ENCODE measurements at places on chromosomes 4 and X.

DNA sequence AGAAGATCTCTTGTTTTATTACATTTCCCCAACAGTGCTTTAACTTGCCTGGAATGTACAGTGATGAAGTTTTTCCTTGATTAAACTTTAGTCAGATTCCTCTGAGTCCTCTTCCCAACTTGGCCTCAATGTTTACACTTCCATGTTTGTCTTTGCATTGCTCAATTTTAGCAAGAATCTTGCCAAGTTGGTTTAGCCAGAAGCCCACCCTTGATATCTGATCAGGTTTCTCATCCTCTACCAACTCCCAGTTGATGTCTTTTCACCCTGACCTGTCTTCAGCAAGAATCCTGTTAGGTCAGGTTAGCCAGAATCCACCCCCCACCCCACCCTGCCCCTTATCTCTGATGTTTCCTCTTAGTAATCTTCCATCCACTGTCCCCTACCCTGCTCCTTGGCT, 120.9 kb downstream of the MBNL3 start:
- DNase-seq: no peak

DNA sequence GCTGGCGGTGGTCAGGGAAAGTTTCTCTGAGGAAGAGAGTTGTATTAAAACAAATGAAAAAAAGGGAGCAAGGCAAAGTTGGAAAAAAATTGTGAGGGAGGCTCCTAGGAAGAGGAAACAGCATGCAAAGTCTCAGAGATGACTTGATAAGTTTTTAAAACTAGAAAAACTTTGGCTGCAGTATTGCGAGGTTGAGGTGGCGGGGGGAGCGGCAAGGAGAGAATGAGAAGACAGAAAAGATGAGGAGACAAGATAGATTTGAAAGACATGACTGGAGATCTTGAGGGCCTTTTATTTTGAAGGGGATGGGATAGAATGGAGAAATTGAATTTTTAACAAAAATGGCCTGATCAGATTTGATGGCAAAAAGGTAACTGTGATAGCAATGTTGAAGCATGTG, 4.8 kb upstream of the UBE2D3 start:
- no peak for DNase-seq

DNA sequence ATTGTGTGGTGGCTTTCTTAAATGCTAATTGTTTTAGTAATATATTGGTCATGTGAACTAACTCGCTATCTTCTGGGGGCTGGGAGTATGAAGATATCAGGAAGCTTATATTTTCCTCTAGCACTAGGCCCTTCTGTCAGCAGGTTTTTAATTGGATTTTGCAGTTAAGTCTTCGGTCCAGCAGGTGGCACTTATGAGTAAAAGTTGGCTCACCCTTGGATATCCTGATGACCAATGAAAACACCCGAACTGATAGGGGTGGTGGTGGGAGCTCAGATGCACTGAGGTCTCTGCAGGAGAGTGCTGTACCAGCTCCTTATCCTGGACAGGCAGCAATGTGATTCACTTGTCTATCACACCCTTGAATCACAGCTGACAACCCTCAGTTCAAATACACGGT, 1365.8 kb upstream of the DIAPH2 start:
- DNase-seq: no peak

GRCh38 chrX:153583433-153583832, 15.5 kb downstream of the CCNQ start:
- no peak for DNase-seq

DNA sequence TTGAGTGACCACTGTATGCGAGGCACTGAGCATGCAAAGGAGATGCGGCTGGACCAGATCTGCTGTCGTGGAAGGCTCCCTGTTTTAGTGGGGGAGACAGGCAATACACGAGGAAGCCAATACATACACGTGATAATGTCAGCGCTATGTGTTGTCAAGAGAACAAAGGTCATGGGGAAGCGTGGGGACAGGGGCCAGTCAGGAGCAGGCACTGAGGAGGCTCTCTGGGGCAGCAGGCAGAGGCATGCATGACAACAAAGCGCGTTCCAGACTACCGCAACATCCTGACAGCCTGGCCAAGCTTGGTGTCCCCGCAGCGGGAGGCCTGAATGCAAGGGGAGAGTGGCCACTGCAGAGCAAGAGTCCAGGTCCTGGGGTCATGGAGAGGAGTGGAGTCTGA, 61.9 kb downstream of the DCTD start:
- no peak for DNase-seq

GRCh38 chrX:130543603-130544325, 142.0 kb downstream of the RBMX2 start:
- no peak for DNase-seq

- no peak for DNase-seq
Measured at GRCh38 chrX:65576160-65576559, 41.6 kb upstream of the LAS1L start.

- DNase-seq: no peak
Measured at GRCh38 chr4:13325744-13326143, 158.4 kb downstream of the RAB28 start.

- DNase-seq: no peak
Measured at GRCh38 chrX:40300286-40300890, 202.6 kb upstream of the BCOR start.

DNA sequence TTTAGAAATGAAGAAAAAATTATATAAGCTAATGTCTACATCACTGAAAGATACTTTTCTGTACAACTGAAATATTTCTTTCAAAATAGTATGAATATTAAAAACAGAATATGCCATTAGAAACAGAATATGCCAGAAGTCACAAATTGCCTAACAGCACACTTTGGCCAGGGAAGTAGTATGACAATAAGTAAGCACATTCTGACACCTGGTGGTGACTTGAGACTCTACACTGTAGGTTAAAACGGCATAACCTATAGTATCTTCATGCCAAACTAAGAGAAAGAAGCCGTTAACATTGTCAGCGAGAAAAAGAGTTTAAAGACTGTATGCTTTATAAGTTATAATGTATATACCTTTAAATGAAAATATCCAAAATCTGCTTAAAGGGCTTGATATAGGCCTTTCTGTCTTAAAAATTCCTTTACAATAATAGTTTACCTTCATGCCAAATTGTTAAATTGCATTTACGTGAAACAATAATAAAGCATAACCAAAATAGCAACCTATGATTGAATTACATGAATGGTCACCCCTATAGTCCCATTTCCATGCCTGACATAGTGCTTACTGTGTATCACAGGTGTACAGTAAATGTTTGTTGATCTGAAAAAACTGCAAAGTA, 32.8 kb downstream of the FAM13A start:
- DNase-seq: peak; percentile 40

DNA sequence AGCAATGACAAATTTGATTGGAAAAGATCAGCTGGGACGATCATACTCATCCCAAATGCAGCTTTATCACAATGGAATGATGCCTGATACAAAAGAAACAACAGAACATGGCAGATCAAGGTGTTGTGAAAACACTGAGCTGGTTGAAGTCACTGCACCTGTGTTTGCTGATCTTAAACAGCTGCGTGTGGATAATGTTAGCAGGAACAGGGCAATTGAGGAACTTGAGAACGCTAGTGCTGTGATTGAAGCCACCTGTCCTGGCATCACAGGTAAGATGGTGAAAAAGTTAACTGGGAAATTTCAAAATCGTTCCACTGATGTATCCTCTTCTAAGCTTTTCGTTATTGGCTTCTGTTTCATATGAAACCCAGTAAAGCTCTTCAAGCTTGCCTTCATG, 27.4 kb upstream of the SOD3 start:
- no peak for DNase-seq

- DNase-seq: peak; percentile 4
Measured at GRCh38 chr4:101806914-101807313, 16.4 kb downstream of the BANK1 start.

DNA sequence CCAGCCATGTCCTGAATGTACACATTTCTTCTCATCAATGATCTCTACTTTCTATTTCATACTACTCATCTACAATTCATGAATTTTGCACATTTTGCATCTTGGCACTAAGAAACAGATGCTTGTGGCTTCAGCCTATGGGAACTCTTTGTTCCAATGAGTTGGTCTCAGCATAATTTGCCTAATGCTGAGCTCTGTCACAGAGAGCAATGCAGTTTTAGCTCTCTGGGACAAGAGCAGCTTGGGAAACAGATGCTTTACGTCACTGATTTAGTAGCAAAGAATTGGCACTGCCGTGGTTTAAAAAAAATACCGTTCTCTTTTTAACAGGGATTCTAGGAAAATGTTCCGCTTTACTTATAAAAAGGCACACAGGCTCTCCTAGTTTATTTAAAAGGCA, 162.4 kb downstream of the WDFY3 start:
- no peak for DNase-seq

GRCh38 chr4:53905941-53906377, 158.4 kb downstream of the CHIC2 start:
- DNase-seq: no peak

GRCh38 chr4:16764622-16765021, 133.8 kb downstream of the LDB2 start:
- no peak for DNase-seq

DNA sequence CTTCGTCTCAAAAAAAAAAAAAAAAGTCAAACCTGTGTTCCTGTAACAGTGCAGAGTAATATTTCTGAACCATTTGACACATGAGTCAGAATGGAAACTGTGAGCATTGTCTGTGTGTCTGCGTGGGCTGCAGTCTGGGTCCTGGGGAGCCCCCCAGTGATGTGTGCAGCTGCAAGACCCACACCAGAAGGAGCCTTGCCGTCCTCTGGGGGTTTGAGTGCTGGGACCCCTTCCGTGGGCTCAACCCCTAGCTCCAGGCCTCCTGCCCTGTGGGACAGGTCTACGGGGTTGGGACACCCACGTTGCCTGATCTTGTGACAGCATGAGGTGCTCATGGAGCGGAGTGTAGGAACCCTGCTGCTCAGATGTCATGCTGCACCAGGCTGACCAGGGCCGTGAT, 43.7 kb downstream of the DDX3X start:
- no peak for DNase-seq

GRCh38 chrX:129698150-129698549, 40.6 kb upstream of the XPNPEP2 start:
- DNase-seq: no peak

GRCh38 chr4:25078523-25078922, 47.8 kb upstream of the LGI2 start:
- no peak for DNase-seq

GRCh38 chr4:64799751-64800150, 390.5 kb upstream of the TECRL start:
- DNase-seq: no peak

- no peak for DNase-seq
Measured at GRCh38 chr4:13599159-13599558, 28.4 kb downstream of the BOD1L1 start.

DNA sequence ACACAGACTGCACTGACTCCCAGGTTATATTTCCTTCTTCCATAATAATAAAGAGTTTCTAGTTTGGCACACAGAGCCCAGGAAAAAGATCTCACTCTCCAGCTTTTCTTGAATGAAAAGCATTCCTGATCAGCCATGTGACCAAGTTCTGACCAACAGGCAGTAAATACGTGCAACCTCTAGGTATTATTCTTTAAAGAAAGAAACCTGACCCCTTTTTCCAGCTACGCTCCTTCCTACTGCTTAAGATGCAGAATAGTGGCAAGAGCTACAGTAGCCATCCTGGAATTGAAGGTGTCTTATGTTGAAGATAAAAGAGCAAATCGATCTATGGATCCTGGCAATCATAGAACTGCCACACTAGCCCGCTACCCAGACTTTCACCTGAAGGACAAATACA, 76.7 kb downstream of the LRBA start:
- DNase-seq: no peak

GRCh38 chrX:115940888-115941332, 229.6 kb upstream of the AGTR2 start:
- peak; percentile 16 for DNase-seq

DNA sequence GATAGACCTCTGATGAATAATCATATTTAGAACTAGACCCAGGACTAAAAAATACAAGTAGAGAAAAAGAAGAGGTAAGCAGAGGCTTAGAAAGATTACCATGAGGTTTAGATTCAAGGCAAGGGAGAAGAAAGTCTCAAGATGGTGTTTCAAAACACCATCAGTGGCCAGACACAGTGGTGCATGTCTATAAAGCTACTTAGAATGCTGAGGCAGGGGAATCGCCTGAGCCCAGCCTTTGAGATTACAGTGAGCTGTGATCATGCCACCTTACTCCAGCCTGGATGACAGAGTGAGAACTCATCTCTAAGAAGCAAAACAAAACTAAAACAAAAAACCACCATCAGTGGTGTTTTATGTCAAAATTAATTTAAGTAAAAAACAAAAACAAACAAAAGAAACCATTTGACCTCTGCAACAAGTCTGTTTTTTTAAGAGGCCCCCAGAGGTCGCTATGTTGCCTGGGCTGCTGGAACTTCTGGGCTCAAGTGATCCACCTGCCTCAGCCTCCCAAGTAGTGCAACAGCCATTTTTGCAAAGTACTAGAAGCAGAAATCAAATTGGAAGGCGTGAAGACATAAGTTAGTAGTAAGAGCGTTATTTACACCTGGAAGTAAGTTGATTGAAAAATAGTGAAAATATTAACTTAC, 784.3 kb downstream of the ADGRL3 start:
- no peak for DNase-seq

DNA sequence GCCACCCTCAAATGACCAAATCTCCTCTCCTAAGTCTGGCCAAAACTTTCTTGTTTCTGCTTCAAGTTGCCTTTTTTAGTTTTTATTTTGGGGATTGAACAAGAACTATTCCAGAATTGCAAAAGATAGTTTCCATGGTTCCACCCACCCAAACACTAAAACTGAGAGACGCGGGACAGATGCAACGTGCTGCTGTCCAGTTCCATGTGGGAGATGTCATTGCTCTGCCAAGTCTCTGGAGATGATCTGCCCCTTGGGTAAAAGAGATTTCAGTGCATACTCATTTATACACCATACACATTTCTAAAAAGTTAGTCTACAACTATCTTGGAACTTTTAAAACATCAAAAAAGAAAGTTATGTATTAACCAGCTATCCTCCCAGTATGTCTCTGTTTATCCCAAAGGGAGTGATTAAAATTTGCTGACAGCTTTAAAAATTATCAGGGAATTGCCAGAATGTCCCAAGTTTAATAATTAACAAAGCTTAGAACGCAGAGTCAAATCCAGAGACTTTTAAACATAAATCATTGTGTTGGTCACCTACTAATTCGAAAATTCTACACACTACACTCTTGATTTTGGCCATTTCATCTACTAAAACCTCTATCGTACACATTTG, 3.2 kb downstream of the MAOB start:
- no peak for DNase-seq

GRCh38 chr4:151674804-151675391, 85.9 kb downstream of the GATB start:
- DNase-seq: no peak

- DNase-seq: no peak
Measured at GRCh38 chrX:103565197-103565596, 20.1 kb upstream of the TCEAL4 start.

DNA sequence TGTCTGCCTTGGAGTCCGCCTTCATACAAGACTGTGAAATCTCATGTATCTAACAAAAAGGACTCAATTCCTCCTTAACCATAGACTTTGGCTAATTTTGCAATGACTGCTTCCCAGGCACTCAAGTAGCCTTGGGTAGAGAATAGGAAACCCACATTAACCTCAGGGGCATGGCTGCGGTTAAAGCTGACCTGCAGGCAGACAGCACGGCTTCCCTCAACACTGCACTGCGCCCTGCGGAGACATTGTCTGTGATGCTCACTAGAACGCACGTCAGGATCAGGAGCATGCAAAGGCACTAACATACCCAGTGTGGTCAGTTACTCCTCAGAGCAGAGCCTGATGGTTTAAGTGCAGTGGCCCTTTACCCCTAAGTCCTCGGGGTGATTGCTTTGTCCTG, 10.3 kb upstream of the GPR143 start:
- DNase-seq: no peak

GRCh38 chr4:12487000-12487399, 997.1 kb downstream of the RAB28 start:
- DNase-seq: no peak
